Jurkat, Clone E6-1 (cell line): ENCODE measurements at places on chromosomes 3 and 15.

DNA sequence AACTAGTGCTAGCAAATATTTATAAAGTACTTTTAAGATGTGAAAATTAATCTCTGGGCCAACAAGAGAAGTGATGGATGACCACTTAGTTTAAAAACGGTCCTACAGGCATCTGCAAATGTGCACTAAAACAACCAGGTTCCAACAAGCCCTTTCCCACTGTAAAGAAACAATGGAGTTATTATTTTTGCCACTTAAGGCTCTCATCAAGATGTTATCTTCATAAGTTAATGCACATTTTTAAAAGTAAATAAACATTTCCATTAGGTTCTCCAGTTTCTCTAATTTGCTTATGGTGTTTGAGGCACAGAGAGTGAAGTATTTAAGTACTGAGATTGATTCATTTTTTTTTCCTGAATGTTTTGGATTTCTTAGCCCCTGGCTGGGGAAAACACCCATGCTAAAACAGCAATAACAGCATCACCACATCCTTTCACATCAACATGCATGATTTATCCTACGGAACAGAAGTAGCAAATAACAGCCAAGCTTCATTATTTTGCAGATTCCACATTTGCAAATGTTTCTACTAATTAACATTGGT is 20.8 kb downstream of the ABI3BP start:
- no peak for DNase-seq

DNA sequence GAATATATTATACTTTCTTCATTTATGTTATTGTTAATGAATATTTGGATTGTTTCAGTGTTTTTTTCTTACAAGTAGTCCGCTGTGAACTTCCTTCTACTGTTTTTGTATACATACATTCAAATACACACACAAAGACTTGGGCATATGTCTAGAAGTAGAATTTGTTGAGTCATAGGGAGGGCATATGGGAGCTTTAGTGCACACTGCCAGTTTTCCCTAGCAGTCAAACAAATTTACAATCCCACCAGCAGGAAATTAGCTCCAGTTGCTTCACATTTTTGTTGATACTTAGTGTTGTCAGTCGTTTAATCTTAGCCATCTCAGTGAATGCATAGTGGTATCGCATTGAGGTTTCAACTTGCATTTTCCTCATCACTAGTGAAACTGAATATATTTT is 492.3 kb downstream of the DIPK2A start:
- no peak for DNase-seq

GRCh38 chr3:147304756-147305155 is 101.6 kb downstream of the ZIC4 start:
- no peak for DNase-seq

- no peak for DNase-seq
These were observed 60.5 kb downstream of the THBS1 start for GRCh38 chr15:39641191-39641889.

DNA sequence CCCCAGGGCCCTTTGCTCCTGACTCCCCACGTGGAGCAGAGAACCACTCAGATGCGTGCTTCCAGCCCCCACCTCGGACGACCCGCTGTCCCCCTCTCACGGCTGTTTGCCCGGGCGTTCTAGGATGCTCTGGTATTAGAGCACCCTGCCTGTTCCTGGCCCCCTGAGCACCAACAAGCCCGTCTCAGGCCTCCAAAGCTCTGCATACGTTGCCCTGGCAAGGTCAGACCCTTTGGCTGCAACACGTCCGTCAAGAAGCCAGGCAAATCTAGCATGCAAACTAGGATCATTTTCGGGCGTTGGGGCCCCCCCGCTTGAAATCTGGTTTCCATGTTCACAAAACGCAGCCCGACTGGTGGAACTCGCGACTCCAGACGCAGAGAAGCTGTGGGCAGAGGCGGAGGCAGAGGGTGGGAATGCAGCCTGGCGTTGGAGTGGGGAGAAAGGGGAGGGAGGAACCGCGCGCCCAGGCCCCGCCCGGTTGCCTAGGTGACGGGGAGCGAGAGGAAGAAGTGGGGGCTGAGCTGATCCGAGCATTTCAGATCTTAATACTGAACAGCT is 86.2 kb upstream of the PIAS1 start:
- DNase-seq = no peak

DNA sequence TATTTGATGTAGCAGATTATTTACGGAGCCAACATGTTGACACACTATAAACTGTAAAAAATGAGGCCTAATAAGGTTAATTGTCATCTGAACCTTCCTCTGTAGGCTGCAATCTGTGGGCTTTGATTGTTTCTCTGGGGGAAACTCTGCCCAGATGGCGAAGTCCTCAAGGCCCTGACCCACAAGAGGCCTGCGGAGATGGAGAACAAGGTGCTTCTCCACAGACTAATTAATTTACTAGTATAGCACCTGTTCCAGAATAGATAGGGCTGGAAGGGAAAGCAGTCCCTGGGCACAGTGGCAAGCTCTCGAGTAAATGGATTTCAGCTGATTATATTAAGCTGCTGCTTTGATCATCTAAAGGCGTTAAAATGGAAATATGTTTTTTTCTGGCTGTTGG is 338.8 kb upstream of the DNAJC19 start:
- DNase-seq = no peak

GRCh38 chr3:39139442-39139841 is 13.9 kb downstream of the CSRNP1 start:
- no peak for DNase-seq

DNA sequence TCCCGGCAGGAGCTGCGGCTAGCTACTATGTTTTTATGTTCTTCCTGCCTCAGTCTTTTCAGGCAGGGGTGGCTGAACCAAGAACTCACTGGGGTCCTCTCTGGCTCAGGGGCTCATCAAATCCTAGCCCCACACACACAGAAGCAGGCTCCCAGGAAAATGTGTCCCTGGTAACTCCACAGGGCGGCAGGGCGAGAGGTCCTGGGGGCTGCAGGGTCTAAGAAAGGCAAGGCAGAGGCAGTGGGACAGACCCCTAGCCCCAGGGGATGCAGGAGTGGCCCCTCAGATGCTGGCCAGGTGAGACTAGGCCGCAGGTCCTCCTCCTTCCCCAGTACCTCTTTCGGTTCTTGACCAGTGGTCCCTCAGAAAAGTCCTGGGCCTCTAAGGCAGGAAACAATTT is 48.9 kb downstream of the PTH1R start:
- DNase-seq = no peak

DNA sequence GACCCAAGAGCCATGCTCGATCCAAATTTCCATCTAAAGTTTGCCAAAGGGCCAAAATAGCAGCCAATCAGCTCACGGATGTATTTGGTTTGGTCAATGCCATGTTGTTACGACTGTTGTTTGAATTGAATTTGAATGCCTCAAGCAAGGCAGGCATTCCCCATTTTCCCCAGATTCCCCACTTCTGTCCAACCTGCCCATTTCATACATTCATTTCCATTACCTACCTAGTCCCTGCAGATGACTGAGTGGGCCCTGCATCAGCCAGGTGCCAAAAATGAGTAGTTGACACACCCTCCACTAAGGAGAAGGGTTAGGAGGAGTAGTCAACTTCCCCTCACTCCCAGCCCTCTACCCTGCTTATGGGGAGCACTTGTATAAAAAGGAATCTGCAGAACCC is 51.7 kb downstream of the ANXA2 start:
- no peak for DNase-seq

DNA sequence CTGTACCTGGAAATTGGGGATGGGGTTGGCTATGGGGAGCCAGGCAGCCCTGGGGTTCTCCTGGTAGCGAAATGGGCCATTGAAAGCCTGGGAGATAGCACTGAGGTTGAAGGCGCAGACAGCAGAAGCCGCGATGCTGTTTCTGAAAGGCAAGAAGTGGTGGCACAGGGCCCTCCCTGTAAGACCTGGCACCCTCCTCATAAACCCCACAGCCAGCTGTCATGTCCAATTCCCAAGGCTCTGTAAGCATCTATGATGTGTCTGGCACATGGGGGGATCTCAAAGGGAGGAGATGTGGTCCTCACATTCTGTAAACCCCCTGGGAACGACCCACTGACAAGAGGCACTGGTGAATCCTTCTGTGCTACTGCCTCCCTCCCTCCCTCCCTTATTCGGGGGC is 104.0 kb downstream of the SEMA5B start:
- DNase-seq = no peak

- no peak for DNase-seq
These were observed 58.8 kb upstream of the SLC7A14 start for GRCh38 chr3:170644711-170645110.

DNA sequence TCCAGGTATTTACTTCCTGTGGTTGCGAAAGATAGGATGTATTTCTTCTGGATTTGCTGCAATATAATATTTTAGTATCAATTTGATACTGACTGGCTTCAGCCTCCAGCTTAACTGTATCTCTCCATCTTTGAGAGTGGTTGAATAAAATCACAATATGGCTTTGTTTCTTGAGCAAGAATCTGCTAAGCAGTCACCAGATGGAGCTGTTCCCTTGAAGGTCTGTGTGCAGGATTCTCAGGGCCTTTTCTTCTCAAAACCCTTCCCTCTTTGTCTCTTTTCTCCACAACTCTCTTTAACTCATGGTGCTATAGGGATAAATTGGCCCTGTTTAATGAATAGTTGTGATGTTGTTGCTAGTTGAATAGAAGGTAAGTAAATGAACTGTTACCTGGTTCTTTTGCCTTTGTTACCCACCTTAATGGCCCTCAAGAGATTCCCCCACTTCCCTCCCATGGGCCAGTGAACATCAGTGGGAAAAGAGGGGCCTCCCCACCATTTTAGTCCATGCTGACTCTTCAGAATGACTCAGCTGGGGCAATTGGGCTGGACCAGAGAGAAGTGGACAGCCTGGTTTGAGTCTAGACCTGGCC is 34.8 kb upstream of the RAB6B start:
- DNase-seq = peak; percentile 67

DNA sequence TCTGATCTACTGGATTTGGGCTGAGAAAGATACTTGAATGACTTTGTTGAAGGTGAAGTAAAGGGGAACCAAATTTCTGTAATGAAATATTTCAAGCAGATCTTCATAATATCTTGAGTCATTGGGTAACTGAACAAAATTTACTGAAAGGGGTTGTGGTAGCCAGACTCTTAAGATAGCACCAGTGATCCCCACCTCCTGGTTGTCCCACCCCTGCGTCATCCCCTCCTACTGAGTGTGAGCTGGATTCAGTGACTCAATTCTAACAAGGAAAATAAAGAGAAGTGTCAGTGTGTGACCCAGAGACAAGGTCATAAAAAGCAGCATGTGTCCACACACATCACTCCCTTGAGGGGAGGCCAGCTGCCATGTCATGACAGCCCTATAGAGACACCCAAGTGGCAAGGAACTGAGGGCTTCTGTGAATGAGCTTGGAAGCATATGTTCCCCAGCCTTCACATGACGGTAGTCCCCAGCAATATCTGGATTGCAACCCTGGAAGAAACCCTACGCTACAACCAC is 107.1 kb downstream of the MECOM start:
- no peak for DNase-seq

DNA sequence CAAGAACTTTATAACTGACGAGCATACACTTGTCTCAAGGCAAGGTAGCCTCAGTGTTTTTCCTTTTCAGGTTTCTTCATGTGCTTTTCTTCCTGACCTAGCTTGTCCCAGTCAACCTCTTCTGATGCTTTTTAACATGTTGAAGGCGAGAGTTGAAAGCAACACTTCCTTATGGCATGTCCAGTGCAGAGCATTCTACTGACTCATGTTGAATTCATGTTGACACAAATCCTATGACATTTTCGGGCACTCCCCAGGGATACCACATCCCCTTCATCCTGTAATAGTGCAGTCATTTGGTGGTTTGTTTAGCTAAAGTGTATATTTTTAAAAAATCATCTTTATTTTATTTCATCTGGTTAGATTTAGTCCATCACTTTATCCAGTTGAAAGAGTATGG is 75.9 kb upstream of the CBLB start:
- no peak for DNase-seq

DNA sequence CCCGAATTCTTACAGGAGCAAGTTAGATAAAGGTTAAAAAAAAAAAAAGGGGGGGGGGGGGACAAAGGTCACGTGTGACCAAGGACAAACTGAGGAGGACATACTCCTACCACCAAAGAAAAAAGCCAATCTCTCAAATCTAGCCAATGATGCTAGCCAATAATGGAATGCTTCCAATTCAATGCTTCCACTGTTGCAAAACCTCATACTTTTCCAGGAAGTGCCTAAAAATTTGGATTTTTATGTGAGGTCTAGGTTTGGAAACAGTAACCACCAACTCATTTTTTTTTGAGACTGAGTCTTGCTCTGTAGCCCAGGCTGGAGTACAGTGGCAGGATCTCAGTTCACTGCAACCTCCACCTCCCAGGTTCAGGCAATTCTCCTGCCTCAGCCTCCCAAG is 11.4 kb downstream of the MSL2 start:
- no peak for DNase-seq

DNA sequence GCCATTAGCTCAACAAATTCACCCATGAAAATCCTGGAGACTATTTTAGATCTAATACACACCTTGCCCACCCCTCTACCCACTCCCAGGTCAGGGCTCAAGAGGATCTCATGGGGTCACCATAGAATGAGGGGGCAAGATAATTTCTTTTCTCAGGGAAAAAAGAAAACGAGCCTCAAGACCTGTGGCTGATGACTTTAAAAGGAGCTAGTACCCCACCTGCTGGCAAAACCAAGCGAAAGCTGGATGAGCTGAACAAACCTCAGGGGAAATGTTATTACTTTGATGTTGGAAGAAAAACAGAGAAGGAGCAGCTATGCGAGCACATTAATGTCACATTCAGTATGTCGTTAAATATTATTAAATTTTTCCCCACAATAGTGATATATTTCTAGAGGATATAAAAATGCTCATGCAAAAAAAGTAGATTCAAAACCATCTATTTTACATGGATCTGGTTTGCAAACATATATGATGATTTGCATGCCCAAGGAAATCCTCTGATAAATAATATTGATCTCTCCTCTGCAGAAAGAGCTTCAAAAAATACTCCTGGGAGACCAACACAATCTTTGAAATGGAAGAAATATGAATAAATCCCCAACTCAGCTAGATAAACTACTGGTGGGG is 37.7 kb downstream of the PLD1 start:
- peak; percentile 50 for DNase-seq

GRCh38 chr3:169410430-169410829 is 253.1 kb downstream of the MECOM start:
- DNase-seq = no peak

DNA sequence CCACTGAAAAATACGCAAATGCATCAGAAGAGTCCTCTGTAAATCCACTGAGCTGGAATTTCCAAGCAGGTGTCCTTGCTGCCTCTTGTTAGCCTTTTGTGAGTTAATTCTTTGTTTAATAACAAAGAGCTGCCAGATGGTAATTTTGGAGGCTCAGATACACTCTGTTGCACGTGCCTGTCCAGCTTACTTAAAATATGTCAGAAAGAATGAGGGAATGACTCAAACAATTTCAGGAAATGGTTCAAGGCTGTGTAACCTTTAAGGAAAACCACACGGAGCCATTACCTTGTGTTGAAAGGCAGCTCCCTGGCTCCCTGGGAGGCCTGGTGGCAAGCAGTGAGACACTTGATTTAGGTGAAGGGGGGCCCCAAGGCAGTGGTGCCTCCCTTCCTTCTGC is 302.2 kb upstream of the CTDSPL start:
- no peak for DNase-seq

GRCh38 chr15:95394186-95395067 is 936.1 kb upstream of the NR2F2 start:
- no peak for DNase-seq
